ENCODE measurements at places on chromosomes 4 and X.

DNA sequence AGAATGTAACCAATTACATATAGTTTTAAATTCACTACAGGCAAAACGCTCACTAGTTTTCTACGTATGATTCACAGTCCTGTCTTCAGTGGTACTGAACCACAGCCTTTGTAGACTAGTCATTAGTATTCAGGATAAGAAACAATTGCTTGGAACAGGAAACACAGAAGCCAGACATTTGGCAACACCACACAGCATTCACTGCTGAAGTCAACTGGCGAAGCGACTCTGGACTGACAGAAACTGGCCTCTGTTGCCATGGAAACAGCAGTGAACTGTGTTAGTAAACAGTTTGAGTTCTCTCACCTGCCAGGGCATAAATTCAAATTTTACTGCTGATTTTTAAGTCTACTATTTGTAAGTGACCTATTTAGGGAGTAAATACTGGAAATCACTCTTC, 57.6 kb downstream of the MAPK10 start:
- no peaks in the 10 kb centered on the region for H3K27me3 ChIP-seq
- no peak for DNase-seq
- H3K4me1 ChIP-seq: no peaks in the 10 kb centered on the region
- H3K36me3 ChIP-seq: no peaks in the 10 kb centered on the region
- no peak overlapping the region for H3K27ac ChIP-seq

DNA sequence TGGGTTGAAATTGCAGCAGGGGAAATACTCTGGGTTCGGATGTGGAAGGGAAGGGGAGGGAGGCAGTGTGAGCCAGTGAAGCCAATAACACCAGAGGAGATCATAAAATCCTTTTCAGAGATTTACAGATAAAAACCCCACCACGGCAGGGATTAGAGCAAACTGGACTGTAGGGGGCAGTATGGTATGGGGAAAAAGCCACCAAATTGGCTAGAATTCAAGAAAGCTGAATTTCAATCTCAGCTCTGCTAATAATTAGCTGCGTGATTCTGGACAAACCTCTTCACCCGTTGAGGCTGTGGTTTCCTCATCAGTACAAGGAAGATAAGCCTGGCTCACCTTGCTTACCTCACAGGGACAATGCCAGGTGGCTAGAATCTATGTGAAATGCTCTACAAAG, 108.1 kb downstream of the ATG4A start:
- H3K36me3 ChIP-seq: no peaks in the 10 kb centered on the region
- no peak overlapping the region for H3K4me3 ChIP-seq
- no peak for DNase-seq
- no peaks in the 10 kb centered on the region for H3K4me1 ChIP-seq
- no peaks in the 10 kb centered on the region for H3K27me3 ChIP-seq
- no peak overlapping the region for H3K27ac ChIP-seq

DNA sequence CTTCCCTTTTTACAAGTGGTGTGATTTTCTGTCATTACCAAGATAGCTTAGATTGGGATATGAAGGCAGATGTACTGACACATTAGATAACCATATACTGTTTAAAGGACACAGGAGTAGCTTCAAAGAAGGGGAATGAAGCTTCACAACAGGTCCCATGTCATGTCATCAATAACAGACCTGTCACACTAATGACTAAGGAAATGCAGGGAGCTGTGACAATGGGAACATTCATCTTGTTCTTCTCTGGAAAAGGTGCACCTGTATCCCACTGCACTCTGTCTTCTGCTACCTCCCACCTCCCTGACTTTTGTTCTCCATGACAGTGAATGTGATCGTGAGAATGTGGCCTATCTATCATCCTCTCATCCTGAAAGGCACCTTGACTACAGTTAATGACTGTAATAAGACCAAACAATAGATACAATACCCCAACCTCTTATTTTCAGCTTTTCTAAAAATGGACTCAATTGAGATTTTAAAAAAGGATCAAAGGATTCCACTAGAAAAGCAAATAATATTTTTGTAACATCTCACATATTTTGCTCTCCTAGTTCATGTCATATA, 472.5 kb downstream of the STPG2 start:
- H3K27ac ChIP-seq: no peak overlapping the region
- H3K27me3 ChIP-seq: no peaks in the 10 kb centered on the region
- H3K36me3 ChIP-seq: no peaks in the 10 kb centered on the region
- no peaks in the 10 kb centered on the region for H3K4me1 ChIP-seq
- no peak for DNase-seq
- no peak overlapping the region for H3K4me3 ChIP-seq

GRCh38 chrX:87403551-87403950, 114.1 kb upstream of the KLHL4 start:
- no peaks in the 10 kb centered on the region for H3K27me3 ChIP-seq
- no peak for DNase-seq
- no peaks in the 10 kb centered on the region for H3K36me3 ChIP-seq

DNA sequence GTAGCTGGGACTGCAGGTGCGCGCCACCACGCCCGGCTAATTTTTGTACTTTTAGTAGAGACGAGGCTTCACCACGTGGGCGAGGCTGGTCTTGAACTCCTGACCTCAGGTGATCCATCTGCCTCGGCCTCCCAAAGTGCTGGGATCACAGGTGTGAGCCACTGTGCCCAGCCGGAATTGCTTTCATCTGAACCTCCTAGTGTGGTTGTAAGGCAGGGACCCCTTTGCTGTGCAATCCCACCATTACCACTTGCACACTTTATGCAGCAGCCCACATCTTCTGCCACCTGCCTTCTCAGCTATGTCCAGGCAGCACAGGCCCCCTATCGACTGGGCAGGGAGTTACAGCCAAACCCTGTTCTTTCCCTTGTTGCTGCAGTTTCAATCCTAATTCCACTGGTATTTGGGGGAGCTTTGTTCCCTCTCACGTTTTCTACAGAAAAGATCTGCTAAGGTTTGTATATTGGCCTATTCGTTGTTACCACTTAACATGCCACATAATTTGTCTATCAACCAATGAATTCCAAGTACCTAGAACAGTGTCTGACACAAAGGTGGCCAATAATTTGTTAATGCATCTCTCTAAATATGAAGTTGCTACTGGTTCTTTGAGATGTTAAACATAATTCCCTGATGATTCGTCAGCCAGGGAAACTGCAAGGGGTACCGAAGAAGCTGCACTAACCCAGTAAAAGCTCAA, 6.5 kb downstream of the RPL39 start:
- no peak overlapping the region for H3K27ac ChIP-seq
- peaks cover 55% of the 10 kb centered on the region for H3K36me3 ChIP-seq
- peaks cover 28% of the 10 kb centered on the region for H3K4me1 ChIP-seq

DNA sequence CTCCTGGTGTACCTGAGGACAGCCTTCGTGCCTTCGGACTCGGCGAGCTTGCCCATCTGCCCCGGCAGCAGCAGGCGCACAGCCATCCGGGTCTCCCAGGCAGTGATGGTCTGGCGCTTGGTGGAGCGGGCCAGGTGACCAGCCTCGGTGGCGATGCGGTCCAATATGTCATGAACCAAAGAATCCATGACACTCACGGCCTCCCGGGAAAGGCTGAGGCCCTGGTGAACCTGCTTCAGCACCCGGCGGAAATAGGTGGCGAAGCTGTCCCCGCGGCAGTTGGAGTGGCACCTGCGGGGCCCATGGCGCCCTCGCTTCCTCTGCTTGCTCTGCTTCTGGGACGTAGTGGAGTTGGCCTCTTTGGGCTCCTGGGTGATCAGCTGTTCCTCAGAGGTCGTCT, 350 bp downstream of the H2BW1 start:
- no peak overlapping the region for H3K27ac ChIP-seq
- DNase-seq: no peak
- H3K27me3 ChIP-seq: peaks cover 3% of the 10 kb centered on the region
- no peak overlapping the region for H3K4me3 ChIP-seq
- no peaks in the 10 kb centered on the region for H3K4me1 ChIP-seq

DNA sequence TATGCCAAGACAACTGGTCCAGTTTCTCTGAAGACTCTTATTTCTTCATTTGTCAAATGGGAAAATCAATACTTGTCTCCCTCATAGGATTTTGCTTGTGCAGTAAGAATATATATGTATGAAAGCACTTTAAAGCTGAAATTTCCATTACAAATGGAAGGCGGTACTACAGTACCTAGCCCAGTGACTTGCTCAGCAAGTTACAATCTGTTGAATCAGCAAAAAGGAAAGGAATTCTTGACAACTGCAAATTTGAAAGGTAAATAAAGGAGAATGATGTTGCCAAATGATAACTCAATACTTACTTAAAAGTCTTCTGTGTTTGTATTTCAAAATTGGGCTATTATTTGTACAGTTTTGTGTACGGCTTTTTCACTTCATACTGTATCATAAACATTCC, 71.1 kb downstream of the PKD2 start:
- DNase-seq: no peak
- H3K36me3 ChIP-seq: peaks cover 5% of the 10 kb centered on the region
- no peak overlapping the region for H3K27ac ChIP-seq
- no peaks in the 10 kb centered on the region for H3K27me3 ChIP-seq
- H3K4me1 ChIP-seq: no peaks in the 10 kb centered on the region
- H3K4me3 ChIP-seq: no peak overlapping the region

DNA sequence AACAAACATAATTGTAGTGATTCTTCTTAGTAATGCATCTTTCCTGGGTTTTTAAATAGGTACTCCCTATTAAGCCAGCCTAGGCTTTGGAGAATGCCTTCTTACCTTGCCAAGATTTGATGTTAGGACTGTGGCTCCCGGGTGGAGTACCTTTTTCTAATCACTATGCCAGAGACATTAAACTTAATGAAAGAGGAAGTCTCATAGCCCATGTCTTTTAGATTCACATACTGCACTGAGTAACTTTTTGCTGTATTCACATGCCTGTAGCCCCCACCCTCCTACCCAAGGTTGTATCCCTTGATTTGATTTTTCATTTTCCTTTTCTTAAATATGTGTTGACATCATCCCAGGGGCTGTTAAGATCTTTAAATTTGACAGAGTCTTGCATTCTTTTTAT, 104.2 kb upstream of the TLR2 start:
- peaks cover 46% of the 10 kb centered on the region for H3K36me3 ChIP-seq
- DNase-seq: no peak
- H3K27me3 ChIP-seq: no peaks in the 10 kb centered on the region
- peaks cover 9% of the 10 kb centered on the region for H3K4me1 ChIP-seq
- H3K4me3 ChIP-seq: no peak overlapping the region

All from CD4-positive, alpha-beta T cell (primary cell).